ENCODE measurements at places on chromosomes 11 and 22.
A peak's percentile ranks its signal among the peaks of the same experiment; 100 is the strongest.

DNA sequence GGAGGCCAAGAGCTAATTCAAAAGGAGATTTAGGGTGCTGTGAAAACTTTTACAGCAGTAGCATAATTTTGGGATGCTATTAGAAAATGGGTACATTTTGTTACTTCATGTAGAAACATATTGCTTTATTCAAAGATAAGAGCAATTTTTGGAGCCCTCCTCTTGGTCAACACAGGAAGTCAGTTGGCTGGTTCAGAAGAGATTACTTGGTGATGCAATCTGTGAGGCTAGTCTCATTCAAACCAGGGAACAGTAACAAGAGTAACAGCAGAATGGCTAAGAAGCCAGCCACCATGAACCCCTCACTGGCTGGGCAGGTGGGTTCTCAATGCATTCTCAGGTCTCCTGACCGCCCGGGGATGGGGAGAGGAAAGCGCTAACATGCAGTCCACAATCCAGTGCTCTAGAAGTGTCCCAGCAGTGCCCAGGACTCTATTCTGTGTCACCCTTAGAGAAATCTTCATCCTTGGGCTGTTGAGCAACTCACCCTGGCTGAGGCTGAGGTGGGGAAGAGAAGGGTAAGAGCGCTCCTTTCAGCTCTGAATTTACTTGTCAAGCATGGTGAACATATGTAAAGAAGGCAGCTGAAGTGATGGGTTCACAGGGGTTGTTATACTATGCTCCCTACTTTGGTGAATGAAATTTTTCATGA is 262.2 kb upstream of the UBASH3B start:
- DNase-seq = no peak

DNA sequence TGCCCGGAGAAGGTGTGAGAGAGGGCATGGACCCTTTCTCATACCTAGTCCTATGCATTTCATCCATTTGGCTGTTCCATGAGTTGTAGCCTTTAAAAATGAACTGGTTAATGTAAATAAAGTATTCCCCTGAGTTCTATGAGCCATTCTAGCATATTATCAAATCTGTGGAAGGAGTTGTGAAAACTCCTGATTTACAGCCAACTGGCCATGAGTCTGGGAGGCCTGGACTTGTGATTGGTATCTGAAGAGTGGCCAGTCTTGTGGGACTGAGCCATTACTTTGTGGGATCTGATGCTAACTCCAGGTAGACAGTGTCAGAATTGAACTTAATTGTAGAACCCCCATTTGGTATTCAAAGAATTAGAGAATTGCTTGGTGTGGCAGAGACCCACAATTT is 48.4 kb downstream of the FAM118A start:
- no peak for DNase-seq

DNA sequence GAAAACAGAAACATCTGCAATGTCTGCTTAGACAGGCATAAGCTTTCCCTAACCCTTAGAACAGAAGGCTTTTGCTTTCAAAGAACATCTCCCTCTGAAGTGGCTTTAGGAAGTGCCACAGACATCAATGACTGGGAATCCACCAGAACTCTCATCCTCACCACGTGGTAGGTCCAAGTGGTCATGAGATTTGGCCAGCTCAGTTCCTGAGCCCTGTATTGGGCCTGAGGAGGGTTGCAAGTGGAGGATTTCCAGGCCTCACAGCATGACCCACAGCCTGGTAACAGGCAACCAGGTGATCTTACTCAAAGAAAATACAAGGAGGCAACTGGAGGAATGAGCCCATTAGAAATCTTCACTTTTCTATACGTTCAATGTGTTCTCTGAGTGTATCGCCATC is 1.6 kb downstream of the CASP1 start:
- DNase-seq = no peak

DNA sequence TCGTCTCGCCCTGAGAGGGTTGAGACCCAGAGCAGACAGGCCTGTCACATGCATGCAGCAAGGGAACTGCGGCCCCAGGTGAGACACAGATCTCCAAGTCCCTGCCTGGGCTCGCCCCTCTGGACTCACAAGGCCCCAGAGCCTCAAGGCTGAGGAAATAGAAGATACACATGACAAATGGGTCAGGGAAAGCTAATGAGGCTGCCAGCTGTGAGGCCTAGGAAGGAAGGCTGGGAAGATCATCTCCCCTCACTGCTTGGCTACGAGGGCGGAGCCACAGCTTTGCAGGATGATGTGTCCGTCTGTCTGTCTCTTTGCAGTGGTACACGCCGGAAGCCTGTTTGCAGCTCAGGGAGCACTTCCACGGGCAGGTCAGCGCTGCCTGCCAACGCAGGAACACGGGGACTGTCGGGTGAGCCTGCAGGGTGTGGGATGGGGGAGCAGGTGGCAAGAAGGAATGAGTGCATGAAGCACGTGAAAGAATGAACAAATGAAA is 4.5 kb downstream of the RAB36 start:
- no peak for DNase-seq

DNA sequence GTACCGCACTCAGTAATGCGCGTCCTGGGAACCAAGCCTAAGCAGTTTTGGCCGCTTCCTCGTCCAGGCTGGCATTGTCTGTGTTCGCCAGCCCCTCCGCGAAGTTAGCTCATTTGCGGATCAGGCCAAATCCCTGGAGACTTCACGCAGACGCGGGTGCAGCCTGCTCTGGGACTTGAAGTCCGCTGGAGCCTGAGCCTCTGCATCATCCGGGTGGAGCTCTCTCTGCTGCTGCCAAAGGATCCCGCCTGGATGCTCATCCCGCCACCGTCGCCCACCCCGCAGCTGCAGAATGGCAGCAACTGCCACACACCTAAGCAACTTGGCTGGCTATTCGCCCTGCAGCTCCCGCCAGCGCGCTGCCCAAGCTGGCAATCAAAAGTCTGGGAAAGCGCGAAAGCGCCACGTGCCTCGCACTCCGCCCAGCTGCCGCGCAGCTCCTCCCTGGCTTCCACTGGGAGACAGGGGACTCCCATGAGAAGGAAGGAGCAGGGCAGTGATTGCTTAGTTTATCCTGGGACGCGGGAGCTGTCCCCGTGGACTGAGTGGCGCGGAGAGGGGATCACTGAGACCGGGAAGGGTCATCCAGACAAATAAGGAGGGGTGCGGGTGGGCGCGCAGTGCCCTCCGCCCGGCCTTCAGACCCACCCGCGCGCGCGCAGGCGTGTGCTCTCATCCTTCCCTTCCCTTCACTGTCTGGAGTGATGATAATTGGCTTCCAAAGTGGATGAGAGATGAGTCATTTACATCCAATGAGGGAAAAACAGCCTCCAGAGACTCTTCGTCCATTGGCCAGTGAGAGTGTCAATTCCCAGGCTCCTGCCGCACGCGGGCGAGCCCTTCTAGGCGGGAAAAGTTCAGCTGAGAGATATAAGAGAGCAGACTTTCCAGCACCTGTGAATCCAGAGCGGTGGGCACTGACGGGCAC is 23.2 kb upstream of the GLYATL1B start:
- no peak for DNase-seq

- no peak for DNase-seq
These were observed 1113.4 kb downstream of the BRD1 start for GRCh38 chr22:48714231-48714630.

DNA sequence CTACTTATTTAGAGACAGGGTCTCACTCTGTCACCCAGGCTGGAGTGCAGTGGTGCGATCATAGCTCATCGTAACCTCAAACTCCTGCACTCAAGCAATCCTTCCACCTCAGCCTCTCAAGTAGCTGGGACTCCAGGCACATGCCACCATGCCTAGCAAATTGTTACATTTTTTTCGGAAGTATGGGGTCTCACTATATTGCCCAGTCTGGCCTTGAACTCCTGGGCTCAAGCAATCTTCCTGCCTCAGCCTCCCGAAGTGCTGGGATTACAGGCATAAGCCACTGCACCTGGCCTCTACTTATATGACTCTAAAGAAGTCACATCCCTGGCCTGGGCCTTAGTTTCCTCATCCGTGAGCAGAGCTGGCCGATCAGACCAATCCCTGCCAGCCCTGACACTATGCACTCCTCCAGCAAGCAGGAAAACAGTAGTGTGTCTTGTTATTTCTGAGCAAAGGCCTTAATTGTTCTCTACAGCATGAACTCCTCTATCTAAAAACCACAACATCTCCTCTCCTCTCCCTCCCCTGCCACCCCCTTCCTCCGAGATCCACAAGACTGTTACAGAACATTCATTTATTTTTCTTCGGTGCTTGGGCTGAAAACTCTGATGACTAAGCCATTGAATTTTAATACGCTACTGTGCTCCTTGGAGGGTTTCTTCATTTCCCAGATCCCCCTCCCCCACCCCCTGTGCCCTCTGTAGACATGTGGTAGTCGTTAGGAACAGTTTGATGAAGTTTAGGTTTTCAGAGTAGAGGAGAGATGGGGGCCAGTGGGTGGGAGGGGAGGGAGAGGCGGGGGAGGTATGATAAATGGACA is 91.5 kb downstream of the ABTB2 start:
- no peak for DNase-seq

- DNase-seq = no peak
These were observed 340.4 kb downstream of the ETS1 start for GRCh38 chr11:128246810-128247594.

- DNase-seq = no peak
These were observed 1.5 kb downstream of the MAP6 start for GRCh38 chr11:75667255-75667830.

DNA sequence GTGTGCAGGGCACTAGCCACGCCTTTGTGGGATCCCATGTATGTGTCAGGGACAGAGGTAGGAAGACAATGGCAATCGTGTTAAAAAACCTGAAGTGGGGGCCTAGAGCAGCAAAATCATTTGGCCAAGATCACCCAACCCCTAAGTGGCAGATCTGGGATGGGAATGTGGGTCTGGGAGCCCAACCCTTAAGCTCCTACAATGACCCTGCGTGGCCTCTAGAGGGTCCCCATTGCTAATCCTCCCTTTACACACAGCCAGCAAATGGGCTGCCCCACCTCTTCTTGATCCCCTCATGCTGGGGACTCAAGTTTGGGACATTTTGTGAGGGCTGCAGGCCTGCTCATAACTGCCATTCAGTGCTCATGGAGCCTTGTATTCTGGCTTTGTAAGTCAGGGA is 73.2 kb upstream of the SUSD2 start:
- DNase-seq = no peak

GRCh38 chr11:66239511-66239910 is 28.9 kb upstream of the RAB1B start:
- DNase-seq = no peak

DNA sequence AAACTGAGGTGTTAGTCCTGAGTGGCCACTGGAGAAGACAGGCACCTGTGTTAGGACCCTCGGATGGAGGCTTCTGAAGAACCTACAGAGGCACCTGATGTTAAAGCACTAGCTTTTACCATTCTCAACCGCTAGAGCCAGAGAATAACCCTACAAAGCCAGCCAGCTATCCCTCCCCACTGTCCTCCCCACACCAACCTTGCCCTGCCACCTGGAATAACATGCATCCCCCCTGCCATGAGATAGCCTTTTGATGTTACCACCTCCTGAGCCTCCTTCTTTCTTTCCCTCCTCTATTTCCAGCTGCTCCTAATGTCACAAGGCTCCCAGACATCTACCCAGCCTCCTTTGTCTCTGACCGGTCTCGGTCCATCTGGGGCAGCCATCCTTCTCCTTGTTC is 28.1 kb downstream of the COMMD9 start:
- DNase-seq = no peak

GRCh38 chr11:36258730-36259360 is 30.4 kb downstream of the COMMD9 start:
- DNase-seq = peak; percentile 19

- no peak for DNase-seq
These were observed 27.7 kb downstream of the OR6Q1 start for GRCh38 chr11:58058276-58059006.

DNA sequence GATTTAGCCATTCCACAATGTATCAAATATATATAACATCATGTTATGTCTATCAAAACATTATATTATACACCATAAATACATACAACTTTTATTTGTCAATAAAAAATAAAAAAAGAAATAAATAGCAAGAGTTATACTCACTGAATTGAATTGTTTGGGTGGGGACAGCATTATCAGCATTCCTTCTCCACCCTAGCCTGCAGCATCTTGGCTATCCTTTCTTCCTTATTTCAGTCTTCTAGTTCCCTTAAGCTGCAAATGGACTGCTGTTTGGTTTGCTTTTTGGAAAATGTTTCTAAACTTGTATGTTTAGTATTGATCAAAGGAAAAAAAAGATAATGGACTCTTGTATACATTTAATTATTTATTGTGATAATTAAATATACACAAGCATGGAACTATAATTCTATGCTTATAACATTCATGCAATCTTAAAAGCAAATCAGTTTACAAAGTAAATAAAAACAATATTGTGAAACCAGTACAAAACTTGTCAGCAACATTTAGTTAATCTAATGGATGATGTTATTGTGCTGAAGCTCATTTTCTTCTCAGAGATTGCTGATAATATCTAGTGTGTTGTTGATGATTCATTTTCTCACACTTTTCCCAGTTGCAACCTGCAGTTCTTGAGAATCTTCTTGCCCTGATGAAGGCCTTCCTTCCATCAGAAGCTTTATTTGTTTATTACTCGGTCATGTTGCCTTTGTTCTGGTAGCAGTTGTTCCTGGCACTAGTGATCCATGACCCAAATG is 5.0 kb downstream of the ARHGAP42 start:
- DNase-seq = no peak

- DNase-seq = no peak
These were observed 588 bp upstream of the FAT3 start for GRCh38 chr11:92224054-92224406.

- DNase-seq = no peak
These were observed 33.3 kb downstream of the ABTB2 start for GRCh38 chr11:34324466-34324865.

DNA sequence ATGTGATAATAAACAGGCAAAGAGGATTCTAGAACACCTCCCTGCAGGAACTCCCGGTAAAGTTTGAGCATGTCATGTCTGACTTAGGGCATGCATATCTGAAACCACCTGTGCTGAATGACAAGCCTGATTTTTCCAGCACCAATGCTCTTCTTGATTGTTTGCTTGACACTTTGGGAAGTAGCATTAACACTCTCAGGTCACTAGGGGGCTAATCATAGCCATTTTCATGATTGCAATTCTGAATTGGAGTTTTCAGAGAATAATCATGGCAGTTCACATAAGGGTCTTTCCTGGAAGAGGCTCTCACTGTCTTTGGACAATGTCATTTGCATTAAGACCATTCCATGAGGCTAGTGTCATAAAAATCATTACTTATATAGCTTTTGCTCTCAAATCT is 234.4 kb upstream of the MTNR1B start:
- DNase-seq = no peak

DNA sequence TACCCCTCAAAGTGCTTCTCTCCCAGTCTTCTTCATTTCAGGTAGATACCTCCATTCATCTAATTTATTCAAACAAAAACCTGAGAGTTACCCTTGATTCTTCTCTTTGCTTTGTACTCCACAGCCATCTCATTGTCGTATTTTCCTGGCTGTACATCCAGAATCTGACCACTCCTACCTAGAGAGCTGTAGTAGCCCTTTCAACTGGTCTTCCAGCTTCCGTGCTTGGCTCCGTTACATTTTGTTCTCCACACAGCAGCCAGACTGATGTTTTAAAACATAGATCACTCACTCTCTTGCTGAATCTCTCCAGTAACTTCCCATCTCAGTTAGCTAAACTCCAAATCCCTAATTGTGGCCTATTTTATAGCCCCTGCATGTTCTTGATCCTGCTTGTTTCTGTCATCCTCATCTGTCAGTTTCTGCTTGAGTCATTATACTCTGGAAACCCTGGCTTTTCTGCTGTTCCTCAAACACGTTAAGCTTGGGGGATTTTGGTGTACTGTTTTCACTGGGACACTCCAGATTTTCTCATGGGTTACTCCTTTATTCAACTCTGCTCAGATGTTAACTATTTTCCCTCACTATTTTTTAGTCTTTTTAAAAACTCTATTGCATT is 7.4 kb downstream of the SPCS2 start:
- DNase-seq = no peak

All from activated CD4-positive, alpha-beta T cell treated with anti-CD3 and anti-CD28 coated beads, Interleukin-2, amount 10 ng/mL, durations not matched to agents 7 days and 5 days (primary cell).